ENCODE measurements at places on chromosomes 3 and 15. TPM values are rescaled to one million over a fixed set of nuclear protein-coding genes. Genes with fewer than 3 reads are reported as not detected.

GRCh38 chr3:115932807-115933206, 309.5 kb downstream of the GAP43 start:
- no peak overlapping the region for H3K4me3 ChIP-seq
- no peaks in the 10 kb centered on the region for H3K36me3 ChIP-seq
- H3K27me3 ChIP-seq: no peaks in the 10 kb centered on the region
- H3K4me1 ChIP-seq: no peaks in the 10 kb centered on the region
- no peak for DNase-seq

- no peaks in the 10 kb centered on the region for H3K4me1 ChIP-seq
- H3K36me3 ChIP-seq: no peaks in the 10 kb centered on the region
- DNase-seq: no peak
- no peak overlapping the region for H3K27ac ChIP-seq
- H3K4me3 ChIP-seq: no peak overlapping the region
- H3K27me3 ChIP-seq: no peaks in the 10 kb centered on the region
These were observed 39.4 kb upstream of the CCR4 start for GRCh38 chr3:32912046-32912445.

- no peak overlapping the region for H3K27ac ChIP-seq
- no peak for DNase-seq
- no peaks in the 10 kb centered on the region for H3K4me1 ChIP-seq
- H3K36me3 ChIP-seq: no peaks in the 10 kb centered on the region
- H3K27me3 ChIP-seq: no peaks in the 10 kb centered on the region
- no peak overlapping the region for H3K4me3 ChIP-seq
These were observed 70.4 kb upstream of the ROBO2 start for GRCh38 chr3:76969471-76969870.

- no peak overlapping the region for H3K27ac ChIP-seq
- H3K4me1 ChIP-seq: no peaks in the 10 kb centered on the region
- H3K27me3 ChIP-seq: no peaks in the 10 kb centered on the region
These were observed 57.6 kb upstream of the CHRM5 start for GRCh38 chr15:33910741-33911140.

DNA sequence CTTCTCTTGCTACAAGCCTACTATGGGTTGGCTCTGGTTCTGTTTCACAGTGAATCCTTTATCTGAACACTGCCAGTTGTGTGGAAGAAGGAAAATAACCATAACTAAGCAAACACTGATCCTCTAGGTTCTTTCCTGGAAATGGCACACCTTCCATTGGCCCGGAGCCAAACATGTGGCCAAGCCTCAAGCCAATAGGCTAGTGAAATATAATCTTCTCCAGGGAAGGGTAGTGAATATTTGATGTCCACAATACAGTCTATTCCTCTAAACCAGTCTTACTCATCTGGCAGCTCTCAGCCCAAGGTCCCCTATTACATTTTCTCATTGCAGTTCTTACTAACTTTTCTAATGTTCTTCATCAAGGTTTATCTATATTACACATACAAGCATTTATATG, 921.3 kb downstream of the TUSC7 start:
- no peaks in the 10 kb centered on the region for H3K27me3 ChIP-seq
- H3K4me3 ChIP-seq: no peak overlapping the region
- H3K4me1 ChIP-seq: peaks cover 5% of the 10 kb centered on the region
- no peak for DNase-seq
- H3K27ac ChIP-seq: no peak overlapping the region

DNA sequence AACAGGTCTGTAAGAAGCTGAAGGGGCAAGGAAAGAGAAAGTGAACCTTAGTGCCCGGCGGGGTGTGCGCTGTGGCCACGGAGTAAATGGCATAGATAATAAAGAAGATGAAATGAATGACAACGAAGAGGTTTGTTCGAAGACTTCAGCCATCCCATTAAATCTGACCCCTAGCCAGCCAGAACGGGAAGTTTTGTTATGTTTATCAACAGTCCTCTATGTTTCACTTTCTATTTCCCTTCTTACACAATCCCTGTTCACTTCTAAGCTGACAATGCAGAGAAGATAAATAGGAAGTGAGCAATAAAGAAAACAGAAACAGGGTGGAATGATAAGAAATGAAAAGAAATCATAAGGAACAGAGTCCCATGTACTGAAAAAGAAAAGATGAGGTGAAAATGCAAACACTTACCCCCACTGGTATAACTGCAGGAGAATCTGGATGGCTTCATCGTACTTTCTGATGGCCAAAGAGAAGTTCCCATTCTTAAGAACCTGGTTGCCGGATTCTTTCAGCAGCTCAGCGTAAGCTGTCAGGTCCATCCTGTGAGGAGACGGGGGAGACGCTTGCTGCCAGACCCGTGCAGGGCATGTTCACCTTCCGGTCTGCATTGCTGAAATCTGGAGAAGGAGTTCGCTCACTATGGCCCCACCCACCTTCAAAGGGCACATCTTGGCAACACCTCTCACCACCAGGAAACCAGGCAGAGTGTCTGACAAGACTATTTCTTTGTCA, 36.8 kb downstream of the TRANK1 start:
- no peaks in the 10 kb centered on the region for H3K27me3 ChIP-seq
- H3K27ac ChIP-seq: peak overlapping the region; percentile 81
- DNase-seq: peak; percentile 86
- peak overlapping the region; percentile 56 for H3K4me3 ChIP-seq

DNA sequence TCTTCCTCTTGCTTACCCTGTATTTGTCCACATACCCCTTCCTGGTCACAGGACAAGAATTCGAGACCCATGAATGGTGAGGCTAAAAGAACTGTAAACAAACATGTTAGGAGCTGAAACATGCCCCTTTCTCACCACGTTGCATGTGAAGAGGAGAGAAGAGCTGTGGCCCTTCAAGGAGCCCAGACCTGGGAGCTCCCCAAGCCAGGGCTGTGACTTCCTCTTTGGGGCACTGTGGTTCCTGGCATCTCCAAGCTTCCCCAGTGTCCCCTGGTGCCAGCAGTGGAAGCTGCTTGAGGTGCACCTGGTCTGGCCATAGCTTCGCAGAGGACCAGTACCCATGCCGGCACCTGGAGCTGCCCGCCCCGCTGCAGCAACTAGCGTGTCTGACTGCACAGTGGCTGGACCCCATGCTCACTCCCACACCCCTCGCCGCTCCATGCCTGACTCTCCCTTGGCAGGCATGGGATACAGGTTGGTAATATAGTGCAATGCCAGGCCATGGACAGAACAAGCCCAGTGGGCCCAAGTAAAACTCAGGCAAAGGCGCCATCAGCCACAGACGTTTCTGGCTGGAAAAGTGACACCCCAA, 9.9 kb downstream of the SPCS1 start:
- H3K36me3 ChIP-seq: peaks cover 5% of the 10 kb centered on the region
- no peak for DNase-seq
- H3K4me1 ChIP-seq: peaks cover 4% of the 10 kb centered on the region
- no peak overlapping the region for H3K27ac ChIP-seq

GRCh38 chr3:151224268-151224866, 21.4 kb upstream of the GPR171 start:
- H3K4me1 ChIP-seq: peaks cover 6% of the 10 kb centered on the region
- no peak overlapping the region for H3K27ac ChIP-seq
- H3K36me3 ChIP-seq: no peaks in the 10 kb centered on the region
- no peak for DNase-seq
- H3K4me3 ChIP-seq: no peak overlapping the region

DNA sequence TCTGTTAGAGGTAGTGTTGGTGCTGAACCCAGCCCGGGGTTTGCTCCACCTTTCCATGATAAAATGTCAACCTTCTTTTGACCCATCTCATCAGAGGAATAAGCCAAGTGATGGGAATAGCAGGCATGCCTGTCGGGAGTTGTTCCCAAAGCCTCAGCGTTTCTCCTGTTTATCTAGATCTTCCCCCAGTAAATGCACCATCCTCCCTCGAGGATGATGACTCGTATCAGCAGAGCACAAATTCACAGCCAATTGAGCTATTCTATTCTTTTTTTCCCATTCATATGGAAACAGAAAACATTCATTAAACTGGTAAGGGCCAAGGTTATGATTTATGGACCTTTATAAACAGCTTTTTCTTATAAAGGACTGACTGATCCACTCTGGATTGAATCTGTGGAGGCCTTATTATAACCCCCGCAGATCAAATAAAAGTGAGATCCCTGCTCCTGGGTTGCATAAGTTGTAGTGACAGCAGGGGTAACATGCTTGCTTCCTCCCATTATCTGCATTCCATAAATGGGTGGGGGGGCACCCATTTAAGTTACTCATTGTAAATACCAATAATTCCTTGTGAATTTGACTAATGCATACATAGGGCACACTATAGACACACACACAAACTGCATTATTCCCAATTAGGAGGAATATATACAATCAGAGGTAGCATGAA, 207.3 kb downstream of the PLCL2 start:
- no peaks in the 10 kb centered on the region for H3K27me3 ChIP-seq
- no peak for DNase-seq
- no peaks in the 10 kb centered on the region for H3K36me3 ChIP-seq
- no peaks in the 10 kb centered on the region for H3K4me1 ChIP-seq
- no peak overlapping the region for H3K4me3 ChIP-seq
- no peak overlapping the region for H3K27ac ChIP-seq

DNA sequence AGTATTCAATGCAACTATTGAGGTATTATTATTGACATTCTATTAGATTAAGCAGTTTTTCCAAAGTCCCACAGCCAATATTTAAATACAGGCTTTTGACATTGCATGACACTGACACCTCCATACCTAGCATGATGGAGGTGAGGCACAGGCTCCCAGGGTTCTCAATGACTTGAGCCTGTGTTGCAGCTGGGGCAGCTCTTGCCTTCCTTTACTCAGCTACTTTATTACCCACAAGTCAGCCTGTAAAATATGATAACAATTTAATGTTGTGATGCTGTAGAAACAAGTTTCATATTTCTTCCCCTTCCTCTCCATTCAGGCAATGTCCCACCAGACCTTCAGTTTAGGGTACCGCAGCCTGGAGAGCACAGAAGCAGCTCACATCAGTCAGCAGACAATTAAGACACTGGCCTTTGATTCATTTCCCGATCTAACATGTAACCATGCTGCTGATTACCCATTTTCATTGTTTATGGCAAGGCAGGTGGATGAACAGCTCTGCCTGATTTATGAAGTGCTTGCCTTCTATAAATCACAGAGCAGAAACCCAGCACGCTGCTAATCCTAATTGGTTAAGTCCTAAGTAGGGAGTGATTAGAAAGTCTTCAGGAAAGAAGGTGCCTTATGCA, 826.1 kb downstream of the AGBL1 start:
- H3K36me3 ChIP-seq: no peaks in the 10 kb centered on the region
- H3K27me3 ChIP-seq: no peaks in the 10 kb centered on the region
- no peak overlapping the region for H3K4me3 ChIP-seq
- no peak for DNase-seq
- H3K4me1 ChIP-seq: no peaks in the 10 kb centered on the region

GRCh38 chr3:38489766-38490165, 6.4 kb upstream of the EXOG start:
- no peak overlapping the region for H3K4me3 ChIP-seq
- DNase-seq: no peak
- H3K27me3 ChIP-seq: no peaks in the 10 kb centered on the region
- H3K36me3 ChIP-seq: no peaks in the 10 kb centered on the region
- no peaks in the 10 kb centered on the region for H3K4me1 ChIP-seq

DNA sequence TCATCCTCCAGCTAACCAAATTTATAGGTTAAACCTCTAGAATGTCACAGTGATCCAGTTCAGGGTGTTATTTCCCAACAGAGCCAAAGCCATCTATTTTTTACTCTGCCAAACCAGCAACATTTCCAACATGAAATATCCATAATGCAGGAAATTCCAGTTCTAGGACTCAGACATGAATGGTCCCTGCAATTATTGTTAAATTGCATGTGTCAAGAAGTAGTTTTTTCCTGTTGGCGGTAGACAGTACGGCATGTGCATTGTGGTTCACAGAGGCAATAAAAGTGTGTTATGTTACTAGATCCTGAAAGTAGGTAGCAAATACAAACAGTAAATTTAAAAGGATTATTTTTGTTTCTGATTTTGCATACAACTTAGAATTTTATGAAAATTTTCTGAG, 215.7 kb upstream of the THBS1 start:
- no peaks in the 10 kb centered on the region for H3K4me1 ChIP-seq
- no peak overlapping the region for H3K4me3 ChIP-seq
- H3K36me3 ChIP-seq: no peaks in the 10 kb centered on the region
- DNase-seq: no peak
- no peak overlapping the region for H3K27ac ChIP-seq
- no peaks in the 10 kb centered on the region for H3K27me3 ChIP-seq

DNA sequence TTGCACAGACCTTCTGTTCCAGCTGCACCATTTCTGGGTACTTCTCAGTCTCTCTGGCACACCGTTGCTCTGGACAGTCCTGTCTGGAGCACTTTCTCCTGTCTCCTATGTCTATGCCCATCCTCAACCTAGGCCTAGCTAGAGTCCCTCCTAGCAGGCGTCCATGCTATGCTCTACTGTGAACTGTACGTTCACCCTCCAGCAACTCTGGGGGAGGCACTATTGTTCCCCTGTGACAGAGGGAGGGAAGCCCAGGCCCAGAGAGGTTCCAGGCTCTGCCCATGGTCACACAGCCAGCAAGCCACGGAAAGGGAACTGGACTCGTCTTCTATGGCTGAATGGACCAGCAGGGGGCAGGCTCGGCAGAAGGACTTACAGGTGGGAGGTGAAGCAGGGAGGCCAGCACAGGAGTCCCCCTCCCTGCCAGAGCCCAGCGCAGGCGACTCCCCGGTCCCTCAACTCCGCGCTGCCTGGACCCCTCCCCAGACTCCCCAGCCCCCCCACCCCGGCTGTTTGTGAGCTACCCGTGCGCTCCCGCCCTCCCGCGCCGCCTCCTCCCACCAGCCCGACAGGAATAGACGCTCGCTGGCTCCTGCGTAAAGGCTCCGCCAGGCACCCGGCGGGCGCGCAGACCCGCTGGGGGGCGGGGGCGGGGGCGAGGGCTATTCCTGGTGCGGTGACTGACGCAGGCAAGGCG, 1.7 kb upstream of the LINGO1 start:
- H3K27ac ChIP-seq: no peak overlapping the region
- no peak overlapping the region for H3K4me3 ChIP-seq
- peak; percentile 83 for DNase-seq
- peaks cover 25% of the 10 kb centered on the region for H3K4me1 ChIP-seq

DNA sequence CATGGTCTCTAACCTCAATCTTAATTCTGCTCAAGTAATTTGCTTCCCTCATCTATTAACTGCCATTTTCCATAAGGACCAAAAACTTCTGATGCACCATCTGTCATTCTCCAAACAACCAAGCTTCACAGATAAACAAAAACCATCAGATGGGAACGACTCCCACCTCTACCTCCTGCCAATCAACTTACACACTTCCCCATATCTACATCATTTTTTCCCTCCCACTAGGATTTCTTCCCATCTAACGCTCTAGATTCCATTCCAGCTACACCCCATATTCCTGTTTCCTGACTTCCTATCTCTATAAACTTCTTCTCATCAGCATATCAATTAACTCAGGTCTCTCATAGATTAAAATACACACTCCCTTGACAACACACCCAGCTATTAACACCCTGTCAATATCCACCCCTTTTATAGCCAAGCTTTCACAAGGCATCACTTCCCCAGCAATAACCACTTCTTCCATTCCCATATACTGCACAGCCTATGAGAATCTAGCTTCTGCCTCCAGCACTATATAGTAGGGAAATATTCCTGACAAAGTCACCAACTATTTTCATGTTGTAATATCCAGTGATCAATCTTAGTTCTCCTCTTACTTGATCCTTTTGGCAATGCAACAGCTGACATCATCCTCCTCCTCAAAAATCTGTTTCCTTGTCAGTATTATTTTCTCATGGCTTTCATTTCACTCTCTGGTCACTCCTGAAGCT, 39.2 kb downstream of the SNX4 start:
- H3K4me3 ChIP-seq: no peak overlapping the region
- no peak for DNase-seq
- peaks cover 12% of the 10 kb centered on the region for H3K36me3 ChIP-seq
- no peaks in the 10 kb centered on the region for H3K4me1 ChIP-seq
- H3K27ac ChIP-seq: no peak overlapping the region

SIDT1 gene
- 76.0 TPM for total RNA-seq

WNT5A gene
- total RNA-seq: 5.1 TPM

ZNF619 gene
- 4.9 TPM for total RNA-seq

SUCLG2 gene
- 269 TPM for total RNA-seq

ASB14 gene
- not detected for total RNA-seq

CFAP100 gene
- total RNA-seq: not detected
